ENCODE measurements at places on chromosomes 13 and 19.
A peak's percentile ranks its signal among the peaks of the same experiment; 100 is the strongest.

GRCh38 chr13:20441056-20441455 is 84.6 kb downstream of the CRYL1 start:
- no peak for DNase-seq

- DNase-seq = no peak
Observed at GRCh38 chr19:42252365-42253244, 2.3 kb downstream of the ERF start.

- no peak for DNase-seq
Observed at GRCh38 chr13:97548138-97548537, 114.2 kb downstream of the RAP2A start.

GRCh38 chr13:113196970-113197737 is 11.3 kb downstream of the PCID2 start:
- no peak for DNase-seq

GRCh38 chr19:1018932-1019615 is 1.8 kb downstream of the TMEM259 start:
- no peak for DNase-seq

DNA sequence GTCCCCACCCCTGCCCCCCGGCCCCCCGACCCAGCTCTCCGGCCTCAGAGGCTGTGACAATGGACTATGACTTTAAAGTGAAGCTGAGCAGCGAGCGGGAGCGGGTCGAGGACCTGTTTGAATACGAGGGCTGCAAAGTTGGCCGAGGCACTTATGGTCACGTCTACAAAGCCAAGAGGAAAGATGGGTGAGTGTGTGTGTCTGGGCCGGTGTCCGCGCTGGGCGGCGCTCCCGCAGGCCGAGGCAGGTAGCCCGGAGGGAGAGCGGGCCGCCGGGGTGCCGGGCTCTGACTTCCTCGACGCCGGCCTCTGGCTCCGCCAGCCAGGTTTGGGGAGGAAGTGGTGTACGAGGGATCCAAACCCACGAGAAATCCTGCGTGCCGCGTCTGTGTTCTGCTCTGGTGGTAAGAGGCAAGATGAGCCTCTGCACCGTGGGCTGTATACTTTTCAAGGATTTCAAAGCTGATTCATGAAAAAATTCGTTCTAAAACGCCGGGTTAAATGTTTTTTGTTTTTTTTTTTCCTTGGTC is 718 bp downstream of the CDK8 start:
- peak; percentile 26 for DNase-seq

- peak; percentile 72 for DNase-seq
Observed at GRCh38 chr19:4914736-4915501, 5.6 kb downstream of the UHRF1 start.

- DNase-seq = no peak
Observed at GRCh38 chr13:20188667-20189553, 3.8 kb downstream of the GJB2 start.

DNA sequence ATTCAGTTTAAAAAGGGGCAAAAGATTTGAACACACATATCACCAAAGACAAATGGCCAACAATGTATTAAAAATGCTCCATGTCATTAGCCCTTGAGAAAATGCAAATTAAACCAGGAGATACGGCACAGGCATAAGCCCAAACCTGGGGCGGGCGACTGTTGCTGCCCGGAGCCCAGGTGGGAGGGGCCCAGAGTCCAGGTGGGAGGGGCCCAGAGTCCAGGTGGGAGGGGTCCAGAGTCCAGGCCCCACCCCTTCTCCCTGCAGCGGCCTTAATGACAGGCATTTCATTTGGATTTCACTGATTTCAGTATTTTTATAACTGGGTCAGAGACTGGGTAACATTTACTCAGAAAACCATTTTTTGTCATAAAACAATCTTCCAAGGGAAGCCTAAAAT is 78.2 kb downstream of the RASA3 start:
- no peak for DNase-seq

GRCh38 chr19:15025217-15025616 is 24.1 kb upstream of the CASP14 start:
- DNase-seq = no peak

DNA sequence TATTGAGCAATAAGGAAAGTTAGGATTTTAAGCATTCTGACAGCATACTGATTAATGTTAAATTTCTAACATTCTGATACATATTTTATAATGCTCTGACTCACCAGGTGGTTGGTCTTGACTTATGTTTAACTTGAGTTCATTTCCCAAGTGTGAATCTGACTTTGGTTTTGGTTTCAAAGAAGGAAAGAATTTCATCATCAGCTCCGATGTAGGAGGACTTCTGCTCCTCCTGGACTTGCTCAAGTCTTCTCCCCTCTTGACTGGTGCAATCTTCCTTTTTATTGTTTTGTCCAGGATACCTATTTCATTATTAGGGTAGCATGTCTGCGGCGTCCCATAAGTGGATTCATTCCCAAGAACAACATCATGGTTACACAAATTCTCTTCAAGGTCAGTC is 141.3 kb downstream of the RNF17 start:
- no peak for DNase-seq

GRCh38 chr13:91162180-91162579 is 185.3 kb upstream of the MIR17HG start:
- DNase-seq = no peak

DNA sequence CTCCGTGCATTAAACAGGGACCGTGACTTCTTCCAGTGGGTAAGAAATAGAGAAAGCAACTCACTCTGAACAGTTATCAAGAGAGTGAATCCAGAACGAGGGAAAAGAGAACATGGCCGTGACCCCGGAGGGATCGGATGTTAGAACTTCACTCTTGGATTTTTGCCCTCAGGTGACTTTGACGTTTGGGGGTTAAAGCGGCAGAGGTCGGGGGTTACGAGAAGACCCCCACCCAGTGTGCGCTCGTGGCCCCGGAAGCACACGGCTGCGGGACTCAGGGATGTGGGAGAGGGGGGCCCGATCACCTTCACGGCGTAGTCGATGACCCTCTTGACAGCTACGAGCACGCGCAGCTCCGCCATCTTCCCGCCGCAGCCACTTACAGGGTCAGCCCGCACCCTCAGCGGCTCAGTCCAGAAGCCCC is at the start of gene ETFB:
Gene ETFB (minus strand): TSS at position 424 of the 424 bp plus-strand sequence. CDS start 62 bp downstream, at position 362.
- DNase-seq = no peak

GRCh38 chr19:4049432-4049831 is 17.3 kb downstream of the ZBTB7A start:
- no peak for DNase-seq

DNA sequence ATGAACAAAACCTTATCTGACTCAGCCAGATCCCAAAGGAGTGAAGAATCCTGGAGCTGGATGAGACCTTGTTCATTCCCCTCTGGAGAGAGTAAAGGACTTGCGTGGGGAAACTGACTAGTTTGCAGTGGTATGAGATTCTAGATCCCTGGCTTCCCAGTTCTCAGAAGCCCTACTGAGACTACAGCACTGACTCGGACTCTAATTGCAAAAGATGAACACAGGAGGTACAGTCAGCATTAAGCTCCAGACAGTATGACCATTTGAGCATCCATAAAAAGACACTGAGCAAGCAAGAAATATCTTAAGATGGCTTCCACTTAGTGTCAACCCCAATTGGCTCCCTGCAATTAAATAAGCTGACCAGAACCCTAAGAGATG is 6.8 kb downstream of the ZC3H4 start:
- no peak for DNase-seq

DNA sequence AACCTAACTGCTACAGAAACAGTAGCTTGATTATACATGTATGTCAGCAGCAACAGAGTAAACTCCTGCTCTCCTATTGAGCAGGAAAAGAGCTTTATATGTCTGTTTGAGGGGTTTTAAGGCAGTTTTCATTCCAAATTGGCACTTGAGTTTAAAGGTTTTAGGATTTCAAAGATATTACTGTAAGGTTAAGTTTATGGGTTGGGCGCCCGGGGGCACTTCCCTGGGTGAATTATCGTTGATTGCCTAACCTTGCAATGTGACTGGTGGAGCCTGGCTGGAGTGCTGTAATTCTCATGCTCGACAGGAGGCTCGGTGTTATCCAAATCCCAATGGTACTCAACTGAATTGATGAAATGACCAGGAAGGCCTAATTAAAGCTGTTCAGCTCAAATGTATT is 1586.1 kb downstream of the OLFM4 start:
- DNase-seq = no peak

DNA sequence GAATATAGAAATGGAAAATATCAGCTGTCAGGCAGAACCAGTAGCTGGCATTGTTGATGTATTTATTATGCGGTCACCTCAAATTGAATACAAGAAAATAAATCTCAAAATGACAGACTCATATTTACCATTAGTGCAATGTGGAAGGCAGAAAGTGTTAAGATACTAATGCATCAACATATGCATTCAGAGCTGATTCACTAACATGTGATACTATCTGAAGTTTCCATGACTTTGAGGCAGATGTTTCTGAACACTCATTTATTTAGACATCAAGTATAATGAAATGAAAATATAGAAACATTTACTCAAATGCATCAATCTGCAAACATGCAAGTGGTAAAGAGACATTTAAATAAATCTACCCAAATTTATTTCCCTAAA is 474.2 kb upstream of the SLC10A2 start:
- no peak for DNase-seq

DNA sequence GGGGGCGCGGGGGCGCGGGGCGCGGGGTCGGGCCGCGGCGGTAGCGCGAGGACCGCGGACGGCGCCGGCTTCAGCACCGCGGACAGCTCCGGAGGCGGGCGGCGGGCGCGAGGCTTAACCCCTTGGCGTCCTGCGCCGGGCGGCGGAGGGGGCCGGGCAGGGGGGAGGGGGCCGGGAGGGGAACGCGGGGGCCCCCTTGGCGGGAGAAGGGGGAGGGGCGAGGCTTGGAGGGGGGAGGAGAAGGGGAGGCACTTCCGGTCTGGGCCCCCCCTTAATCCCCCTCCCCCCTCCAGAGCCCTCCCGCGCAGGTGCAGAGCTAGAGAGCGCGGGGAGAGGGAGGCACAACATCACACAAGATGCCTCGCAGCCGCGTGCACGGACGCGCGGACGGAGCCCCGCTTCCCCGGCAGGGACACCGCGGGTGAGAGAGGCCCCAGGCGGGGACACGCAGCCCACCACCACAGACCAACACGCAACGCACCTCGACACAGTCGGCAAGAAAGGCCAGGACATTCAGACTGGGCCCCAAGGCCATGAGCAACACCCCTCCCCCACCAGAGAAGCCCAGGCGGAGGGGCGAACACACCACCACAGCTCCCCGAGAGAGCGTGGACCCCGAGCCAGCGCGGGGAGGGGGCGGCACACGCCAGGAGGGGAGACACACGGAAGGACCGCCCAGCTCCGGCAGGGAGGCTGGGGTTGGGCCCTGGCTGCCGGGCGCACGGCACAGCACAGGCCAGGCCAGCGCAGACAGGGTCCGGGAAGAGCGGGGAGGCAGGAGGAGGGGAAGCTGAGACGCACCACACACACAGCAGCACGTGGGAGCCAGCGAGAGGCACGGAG is 24.1 kb downstream of the SHANK1 start:
- DNase-seq = no peak

DNA sequence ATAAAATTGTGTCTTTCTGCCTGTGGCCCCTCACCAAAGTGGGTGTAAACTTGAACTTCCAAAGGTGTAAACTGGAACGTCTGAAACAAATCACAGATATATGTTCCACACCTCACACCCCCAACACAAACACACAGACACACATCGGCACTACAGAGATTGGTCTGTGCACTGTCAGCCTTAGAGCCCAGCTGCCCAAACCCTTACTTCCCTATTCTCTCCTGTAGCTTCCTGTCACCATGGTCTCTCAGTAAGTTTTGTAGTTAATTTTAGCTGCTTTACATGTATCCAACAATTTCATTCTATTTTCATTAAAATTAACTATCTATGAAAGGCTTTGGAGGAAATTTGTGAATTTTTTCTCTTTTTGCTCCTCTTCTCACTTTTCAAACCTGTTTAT is 5.4 kb downstream of the TM9SF2 start:
- DNase-seq = no peak

GRCh38 chr13:112103961-112104880 is 37.3 kb downstream of the SOX1 start:
- DNase-seq = no peak

- no peak for DNase-seq
Observed at GRCh38 chr13:69202996-69203395, 904.6 kb upstream of the ATXN8OS start.

DNA sequence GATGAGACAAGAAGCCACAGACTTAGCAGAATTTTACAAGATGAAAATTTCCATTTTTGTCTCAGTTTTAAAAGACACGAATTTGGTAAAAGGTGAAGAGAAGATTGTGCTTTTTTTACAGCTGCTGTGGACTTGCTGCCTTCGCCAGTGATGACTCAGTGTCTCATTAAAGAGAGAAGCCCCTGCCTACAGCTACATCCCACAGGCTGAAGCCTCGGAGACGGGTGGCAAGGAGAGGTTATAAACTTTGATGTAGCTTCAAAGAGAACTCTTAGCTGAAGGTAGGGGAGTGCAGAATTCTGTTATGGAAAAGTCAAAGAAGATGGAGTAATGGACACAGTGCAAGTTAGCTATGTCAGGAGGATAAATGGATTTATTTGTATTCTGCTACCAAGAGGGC is 683.4 kb upstream of the ARGLU1 start:
- DNase-seq = no peak

DNA sequence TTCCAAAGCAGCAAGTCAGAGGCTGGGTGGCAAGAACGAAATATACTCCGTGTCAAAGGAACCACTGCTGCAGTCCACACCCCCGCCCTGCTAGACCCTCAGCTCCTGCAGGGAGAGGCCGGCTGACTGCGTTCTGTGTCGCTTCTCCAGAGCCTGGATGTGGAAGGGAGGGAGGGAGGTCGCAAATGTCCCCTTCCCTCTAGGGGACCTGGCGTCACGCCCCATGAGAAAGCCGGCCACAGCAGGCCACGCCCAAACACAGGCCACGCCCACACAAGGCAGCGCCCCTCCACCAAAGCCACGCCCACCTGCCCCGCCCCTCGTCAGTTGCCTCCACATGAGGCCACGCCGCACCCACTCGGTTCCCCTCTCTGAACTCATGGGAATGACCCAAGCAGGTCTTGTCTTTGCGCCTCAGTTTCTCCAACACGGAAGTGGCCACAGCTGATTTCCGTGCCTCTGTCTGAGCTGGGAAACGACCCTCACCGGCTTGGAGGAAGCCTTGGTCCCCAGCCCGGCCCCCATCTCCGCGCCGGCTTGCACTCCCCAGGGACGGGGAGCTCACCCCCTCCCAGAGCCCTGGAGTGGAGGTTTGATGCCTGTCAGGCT is 38.4 kb upstream of the TCF3 start:
- DNase-seq = peak; percentile 27

DNA sequence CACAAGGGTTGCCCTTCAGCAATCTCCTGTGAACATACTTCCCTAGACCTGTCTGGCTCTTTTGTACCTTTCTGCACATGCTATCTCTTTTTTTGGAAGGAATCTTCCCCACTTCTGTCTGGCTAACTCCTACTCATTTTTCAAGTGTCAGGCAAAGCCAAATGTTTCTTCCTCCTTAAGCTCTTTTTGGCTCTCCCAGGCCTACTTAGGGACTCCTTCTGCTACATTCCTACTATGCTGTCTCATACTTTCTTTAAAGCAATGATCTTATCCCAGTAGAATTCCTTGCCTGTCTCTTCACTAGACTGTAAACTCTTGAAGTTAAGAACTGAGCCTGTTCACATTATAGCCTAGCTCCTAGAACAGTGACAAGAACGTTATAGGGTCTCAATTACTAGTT is 114.9 kb upstream of the WASF3 start:
- DNase-seq = no peak
